Stimulated activated CD4-positive, alpha-beta T cell treated with anti-CD3 and anti-CD28 coated beads, Interleukin-1b, Interleukin-23, amount 100 ng/mL, for 1 hour (primary cell): ENCODE measurements at places on chromosomes 4 and X.

DNA sequence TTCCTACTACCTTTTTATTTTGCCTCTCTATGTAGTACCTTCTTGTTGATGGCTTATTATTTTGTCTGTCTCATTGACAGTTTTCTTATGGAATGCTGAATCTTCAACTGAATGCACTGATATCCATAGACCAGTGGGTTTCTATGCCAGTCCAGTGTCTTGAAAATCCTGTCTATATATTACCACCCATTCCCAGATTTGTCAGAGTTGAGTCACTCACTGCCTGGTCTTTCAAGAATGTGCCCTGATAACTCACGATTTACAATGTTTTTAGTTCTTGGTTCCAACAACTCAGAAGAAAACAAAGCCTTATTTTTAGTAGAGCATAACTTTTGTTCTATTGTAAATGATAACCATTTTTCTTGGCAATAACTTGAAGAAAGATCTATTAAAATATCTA lies 606.0 kb upstream of the PITX2 start:
- DNase-seq, result no peak

DNA sequence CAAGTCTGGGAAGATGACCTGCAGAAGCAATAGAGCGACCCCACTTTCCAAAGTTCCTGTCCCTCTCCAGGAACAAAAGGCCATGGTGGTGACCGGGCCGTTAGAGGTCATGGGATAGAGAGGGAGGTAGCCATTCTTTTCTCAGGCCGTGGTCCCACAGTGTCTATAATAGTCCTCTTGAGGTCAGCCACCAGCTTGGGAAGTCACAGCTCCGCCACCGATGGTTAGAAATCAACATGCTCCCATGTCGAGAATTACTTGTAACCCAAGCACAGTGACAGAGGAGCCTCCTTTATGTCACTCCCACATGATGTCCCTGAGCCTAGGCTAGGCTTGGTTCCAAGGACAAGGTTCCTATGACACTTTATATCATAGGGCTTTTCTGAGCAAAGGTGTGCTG lies 48.3 kb upstream of the CBR4 start:
- DNase-seq, result no peak

DNA sequence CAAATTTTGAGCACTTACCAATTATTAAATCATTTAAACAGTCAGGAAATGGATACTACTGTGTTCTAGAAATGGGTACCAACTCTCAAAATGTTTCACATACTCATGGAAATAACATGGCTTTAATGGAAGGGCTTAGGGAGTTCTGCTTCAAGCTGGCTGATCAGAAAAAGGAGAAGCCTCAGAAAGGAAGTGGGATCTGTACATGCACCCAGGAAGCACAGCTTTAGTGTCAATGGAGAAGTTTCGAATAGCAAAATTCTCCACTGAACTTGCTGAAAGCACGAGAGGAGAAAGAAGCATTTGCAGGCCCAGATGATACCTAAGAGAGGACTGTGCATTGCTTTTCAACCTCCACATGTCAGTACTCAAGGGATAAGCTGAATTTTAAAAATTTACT lies 11.1 kb upstream of the HS3ST1 start:
- no peak for DNase-seq

- DNase-seq, result no peak
Observed at GRCh38 chrX:78650906-78651437, 8.2 kb downstream of the RTL3 start.

GRCh38 chr4:119139822-119140252 lies 4.2 kb downstream of the MYOZ2 start:
- no peak for DNase-seq

- no peak for DNase-seq
Observed at GRCh38 chrX:80285131-80285773, 135.0 kb upstream of the TENT5D start.

- no peak for DNase-seq
Observed at GRCh38 chrX:68690936-68691501, 43.6 kb downstream of the STARD8 start.

DNA sequence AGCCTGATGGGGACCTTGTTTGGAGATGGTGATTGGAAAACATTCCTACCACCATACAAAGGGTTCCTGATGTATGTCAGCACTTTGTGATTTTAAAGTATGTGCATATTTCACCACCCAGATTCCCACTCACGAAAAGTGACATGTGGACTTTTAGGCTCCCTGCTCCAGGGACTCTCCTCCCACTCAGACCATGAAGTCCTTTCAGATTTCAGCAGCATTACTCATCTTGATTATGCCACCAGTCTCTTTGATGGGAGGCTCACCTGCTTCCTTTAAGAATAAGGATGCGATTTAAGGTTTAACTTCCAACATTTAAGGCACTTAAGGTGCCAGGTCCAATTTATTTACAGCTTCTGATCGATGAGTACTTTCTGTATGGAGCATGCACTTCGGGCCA lies 204.4 kb downstream of the PPARGC1A start:
- no peak for DNase-seq

GRCh38 chr4:107072836-107073736 lies 37.0 kb upstream of the DKK2 start:
- no peak for DNase-seq

DNA sequence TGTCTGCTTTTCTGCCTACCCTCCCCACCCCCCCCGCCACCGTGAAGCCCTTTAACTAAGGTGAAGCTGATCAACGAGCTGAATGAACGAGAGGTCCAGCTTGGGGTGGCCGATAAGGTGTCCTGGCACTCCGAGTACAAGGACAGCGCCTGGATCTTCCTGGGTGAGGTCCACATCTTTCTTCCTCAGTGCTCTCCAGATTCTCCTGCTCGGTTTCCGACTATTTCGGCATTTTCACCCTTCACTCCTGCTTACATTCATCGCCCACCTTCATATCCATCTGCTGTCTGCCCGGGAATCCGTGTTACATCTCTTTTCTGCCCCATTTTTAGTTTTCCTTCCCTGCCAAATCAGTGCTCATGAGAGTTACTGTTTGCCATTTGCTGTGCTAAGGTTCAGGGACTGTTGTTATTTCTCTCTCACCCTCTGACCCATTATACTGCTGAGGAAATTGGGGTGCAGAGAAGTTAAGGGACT lies 459 bp downstream of the RBMX2 start:
- DNase-seq, result no peak

DNA sequence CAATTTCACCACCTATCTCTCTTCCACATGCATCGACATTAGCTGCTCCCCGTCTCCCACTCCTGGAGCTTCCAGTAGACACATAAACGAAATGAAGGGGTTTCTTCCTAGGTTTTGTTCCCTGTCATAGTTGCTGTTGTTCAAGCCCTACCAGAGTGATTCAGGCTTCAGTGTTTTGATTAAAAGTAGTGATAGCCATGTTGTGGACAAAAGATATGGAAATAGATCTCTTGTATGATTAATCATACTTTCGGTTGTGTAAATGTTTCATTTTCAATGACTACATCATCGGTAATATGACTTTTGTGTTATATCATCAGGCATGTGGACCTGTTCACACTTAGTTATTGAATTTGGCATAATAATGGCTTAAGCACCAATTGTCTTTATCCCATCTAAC lies 96.5 kb upstream of the KLF3 start:
- DNase-seq, result no peak

- DNase-seq, result no peak
Observed at GRCh38 chr4:152709675-152710438, 30.1 kb upstream of the TMEM154 start.

DNA sequence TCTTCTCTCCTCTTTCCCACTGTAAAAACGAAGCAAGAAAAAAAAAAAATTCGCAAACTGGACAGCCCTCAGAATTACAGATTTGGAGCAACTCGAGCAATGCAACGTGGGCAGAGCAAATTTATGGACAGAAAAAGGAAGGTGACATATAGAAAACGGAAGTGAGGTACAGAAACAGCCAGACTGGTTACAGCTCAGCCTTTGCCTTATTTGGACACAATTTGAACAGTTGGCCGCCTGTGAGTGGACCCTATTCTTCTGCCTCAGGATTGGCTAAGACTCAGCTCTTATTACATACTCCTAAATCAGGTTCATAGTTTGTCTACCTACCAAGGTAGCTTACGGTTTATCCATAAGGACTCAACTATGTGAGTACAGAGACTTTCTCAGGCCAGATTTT lies 98.8 kb downstream of the SOWAHB start:
- no peak for DNase-seq

- DNase-seq, result no peak
Observed at GRCh38 chr4:174930895-174931294, 12.7 kb downstream of the ADAM29 start.

GRCh38 chr4:5372198-5372597 lies 320.9 kb downstream of the STK32B start:
- DNase-seq, result no peak

- no peak for DNase-seq
Observed at GRCh38 chr4:178173771-178174170, 731.5 kb upstream of the AGA start.

DNA sequence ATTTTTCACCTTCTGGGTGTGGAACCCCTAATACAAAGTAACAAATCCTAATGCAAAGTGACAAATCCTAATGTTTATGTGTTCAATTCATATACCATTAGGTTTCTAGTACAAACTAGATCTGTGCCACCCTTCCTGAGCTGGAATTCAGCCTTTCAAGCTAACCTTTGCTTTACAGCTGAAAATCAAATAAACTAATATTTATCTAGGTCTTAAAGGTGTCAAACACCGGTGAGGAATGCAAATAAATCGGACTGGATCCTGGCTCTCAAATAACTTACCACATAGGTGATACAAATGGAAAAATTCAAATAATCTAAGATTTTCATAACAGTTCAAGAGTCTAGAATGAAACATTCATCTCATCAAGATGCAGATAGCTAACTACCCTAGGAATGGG lies 11.6 kb downstream of the IRF2 start:
- DNase-seq, result no peak

GRCh38 chrX:105150036-105150435 lies 70.5 kb downstream of the TEX13A start:
- no peak for DNase-seq

DNA sequence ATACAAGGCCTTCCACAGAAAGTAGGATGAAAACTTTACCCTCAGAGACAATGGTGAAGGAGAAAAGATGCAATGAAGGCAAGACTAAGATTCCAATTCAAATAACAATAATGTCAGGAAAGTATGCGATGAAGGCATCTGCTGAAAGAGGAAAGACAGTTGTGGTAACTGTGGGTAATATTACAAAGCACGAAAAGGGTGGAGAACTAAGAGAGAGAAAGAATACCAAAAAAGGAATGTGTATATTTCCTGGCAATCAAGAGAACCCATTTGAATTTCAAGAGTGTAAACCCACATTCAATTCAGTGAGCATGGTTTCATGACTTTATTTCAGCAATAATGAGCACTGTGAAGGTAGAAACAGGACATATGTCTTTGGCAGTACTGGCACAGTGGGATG lies 225.5 kb downstream of the PALLD start:
- DNase-seq, result no peak

DNA sequence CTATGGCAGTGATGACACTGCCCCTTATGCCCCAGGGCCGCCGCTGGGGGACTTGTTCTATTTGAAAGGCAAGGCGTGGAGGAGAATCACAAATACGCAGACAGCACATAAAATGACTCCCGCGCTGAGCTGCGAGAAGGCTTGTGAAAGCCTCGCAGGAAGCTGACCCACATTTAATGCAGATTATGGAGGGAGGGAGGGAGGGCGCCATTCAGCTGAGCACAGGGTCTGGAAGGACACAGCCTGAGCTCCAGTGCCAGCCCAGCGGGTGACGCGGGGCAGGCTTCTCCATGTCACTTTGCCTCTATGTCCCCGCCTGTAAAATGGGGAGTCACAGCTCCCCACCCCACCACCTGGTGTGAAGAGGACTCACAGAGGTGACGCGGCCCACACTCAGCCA lies 14.3 kb downstream of the ABLIM2 start:
- no peak for DNase-seq

GRCh38 chr4:157075811-157076577 lies at the start of gene GLRB:
GLRB (plus strand) TSS chr4:157076150; CDS start chr4:157078025, 1,875 bp downstream.
- DNase-seq, result no peak

- no peak for DNase-seq
Observed at GRCh38 chr4:128825226-128825625, 15.7 kb downstream of the JADE1 start.

DNA sequence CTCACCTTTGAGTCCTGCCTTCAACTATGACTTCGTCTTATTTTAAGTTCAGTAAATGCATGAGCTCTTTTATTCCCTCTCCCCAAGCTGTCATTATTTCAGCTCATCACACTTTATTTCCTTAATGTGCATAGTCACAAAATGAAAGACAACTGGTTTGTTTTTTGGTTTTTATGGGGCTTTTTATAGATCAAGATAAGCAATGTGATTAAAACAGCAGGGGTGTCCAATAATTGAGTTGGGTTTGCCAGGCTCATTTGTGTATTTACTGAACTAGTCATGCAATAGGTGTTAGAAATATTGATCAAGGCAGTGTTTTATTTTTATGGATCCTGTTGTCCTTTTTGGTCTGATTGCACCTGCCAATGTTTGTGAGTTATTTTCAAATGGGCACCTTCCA lies 102.2 kb downstream of the FRMPD4 start:
- no peak for DNase-seq

DNA sequence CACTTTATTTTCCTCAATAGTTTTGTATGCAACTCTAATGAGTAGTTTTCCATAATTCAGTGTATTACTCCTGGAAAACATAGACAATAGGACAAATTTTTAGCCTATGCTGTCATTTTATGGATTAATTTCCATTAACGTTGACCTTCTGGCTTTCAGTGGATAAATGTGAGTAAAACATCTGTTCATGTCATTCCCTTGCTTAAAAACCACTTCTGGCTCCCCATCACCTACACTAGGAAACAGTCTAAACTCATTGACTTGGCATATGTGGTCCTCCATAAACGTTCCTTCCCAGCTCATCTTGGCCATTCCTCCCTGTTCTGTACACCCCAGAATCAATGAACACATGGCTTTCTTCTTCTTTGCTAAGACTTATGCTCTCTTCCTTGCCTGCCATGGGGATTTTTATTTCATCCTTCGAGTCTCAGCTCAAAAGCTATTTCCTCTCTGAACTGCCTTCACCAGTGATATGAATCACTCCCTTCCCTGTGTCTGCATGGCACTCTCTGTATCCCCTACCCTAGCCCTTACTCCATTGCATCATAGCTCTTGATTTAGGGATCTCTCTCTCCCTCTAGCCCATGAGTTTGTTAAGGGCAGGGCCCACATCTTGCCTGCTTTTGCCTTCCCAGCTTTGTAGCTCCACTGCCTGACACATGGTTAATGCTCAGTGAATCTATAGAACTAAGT lies 34.8 kb downstream of the DOCK11 start:
- DNase-seq, result no peak

- DNase-seq, result no peak
Observed at GRCh38 chr4:159768016-159768415, 665.1 kb downstream of the RAPGEF2 start.

GRCh38 chrX:101452056-101452455 lies 33.2 kb upstream of the ARMCX4 start:
- DNase-seq, result no peak
